ENCODE measurements at places on chromosomes 16 and 17.

DNA sequence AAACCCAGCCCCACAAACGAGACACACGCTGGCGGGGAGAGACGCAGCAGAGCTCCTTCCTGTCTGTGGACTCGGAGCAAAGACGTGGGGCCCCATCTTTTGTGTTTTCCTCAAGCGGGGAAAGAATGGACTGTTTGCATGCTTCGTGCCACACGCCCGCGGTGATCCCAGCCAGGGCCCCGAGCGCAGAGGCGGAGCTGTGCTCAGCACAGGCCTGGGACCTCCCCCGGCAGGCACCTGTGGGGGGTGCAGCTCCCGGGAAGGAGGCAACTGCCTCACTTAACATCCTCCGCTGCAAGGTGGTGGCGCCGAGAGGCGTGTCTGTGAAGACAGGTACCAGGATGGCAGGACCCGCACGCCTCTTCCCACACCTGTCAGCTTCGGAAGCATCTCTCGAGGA lies 19.1 kb downstream of the TRARG1 start:
- no peak for DNase-seq

GRCh38 chr17:80447790-80448189 lies 28.6 kb downstream of the NPTX1 start:
- DNase-seq: no peak

DNA sequence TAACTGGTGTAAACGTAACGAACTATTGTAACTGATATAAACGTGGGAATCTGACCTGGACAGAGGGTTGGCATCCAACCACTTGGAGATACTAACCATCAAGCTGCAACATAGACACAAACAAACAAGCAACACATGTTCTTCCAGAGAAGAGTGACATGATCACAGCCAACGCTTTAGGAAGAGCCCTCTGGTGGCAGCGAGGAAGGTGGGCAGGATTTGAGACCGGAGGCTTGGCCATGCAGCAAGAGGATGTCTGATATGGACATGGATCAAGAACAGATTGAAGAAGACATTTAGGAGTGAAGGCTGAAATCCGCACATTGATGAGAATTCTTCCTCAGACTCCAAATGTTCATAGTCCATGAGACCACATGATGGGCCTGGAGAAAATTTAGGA lies 40.3 kb upstream of the TNRC6A start:
- no peak for DNase-seq

GRCh38 chr17:13031718-13032350 lies 14.0 kb upstream of the ELAC2 start:
- DNase-seq: no peak

GRCh38 chr16:57175896-57176295 lies 9.9 kb downstream of the PSME3IP1 start:
- no peak for DNase-seq

DNA sequence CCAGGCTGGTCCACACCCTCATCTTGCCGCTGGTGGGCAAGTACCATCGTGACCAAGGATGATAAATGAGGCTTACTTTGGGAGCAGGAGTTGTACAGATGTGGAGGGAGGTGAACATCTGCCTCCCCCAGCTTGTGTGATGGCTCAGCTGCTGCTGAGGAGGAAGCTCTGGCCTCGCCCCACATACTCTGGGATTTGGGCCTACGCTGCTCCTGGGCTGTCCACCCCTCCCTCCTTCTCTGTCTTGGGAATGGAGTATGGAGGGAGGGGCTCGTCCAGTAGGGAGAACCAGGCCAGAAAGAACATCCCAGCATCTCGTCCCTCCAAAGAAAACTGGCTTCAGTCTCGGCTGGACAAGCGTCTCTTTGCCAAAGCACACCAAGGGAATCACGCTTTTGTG lies 134.8 kb upstream of the CDC42EP4 start:
- DNase-seq: no peak

GRCh38 chr17:78163881-78164747 lies 4.3 kb upstream of the SYNGR2 start:
- DNase-seq: no peak

DNA sequence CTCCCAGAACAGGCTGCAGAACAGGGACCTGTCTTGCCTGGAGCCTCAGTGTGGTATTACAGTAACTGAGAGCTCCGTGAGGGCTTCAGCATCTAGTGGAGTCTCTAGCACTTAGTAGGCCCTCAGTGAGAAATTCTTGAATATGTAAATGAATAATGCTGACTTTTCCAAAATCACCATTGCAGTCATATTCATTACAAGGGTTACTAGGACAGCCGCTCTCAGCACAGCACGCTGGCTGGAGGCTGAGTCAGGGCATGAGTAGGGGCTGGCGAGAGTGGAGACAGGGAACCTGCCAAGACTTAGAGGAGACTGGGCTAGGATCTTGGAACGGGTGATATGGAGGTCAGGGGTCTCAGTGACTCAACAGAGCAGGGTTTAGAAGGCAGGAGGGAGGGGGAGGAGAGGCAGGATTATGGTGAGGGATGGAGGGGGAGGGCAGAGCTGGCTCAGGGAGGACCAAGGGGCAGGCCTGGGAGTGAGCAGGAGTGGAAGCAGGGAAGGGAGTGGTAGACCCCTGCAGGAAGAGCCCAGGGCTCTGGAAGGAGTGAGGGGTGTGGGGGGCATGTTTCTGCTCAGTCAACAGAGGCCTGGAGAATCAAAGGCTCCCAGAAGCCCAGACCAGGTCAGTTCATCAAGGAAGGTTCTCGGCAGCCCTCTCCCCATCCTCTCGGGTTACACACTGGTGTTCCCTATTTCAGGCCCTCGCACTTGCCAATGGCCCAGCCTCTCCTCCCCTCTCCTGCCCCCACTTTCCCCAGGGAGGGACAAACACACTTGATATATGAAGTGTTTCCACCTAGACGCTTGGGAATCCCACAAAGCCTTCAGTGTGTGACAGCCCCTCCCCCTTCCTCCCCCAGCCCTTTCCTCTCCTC lies 42.3 kb downstream of the FZD2 start:
- peak; percentile 81 for DNase-seq
